ENCODE measurements at places on chromosomes 7 and 10. TPM values are rescaled to one million over a fixed set of nuclear protein-coding genes. Genes with fewer than 3 reads are reported as not detected.

GRCh38 chr10:71388583-71389310 is 8.0 kb upstream of the CDH23 start:
- DNase-seq = no peak

DNA sequence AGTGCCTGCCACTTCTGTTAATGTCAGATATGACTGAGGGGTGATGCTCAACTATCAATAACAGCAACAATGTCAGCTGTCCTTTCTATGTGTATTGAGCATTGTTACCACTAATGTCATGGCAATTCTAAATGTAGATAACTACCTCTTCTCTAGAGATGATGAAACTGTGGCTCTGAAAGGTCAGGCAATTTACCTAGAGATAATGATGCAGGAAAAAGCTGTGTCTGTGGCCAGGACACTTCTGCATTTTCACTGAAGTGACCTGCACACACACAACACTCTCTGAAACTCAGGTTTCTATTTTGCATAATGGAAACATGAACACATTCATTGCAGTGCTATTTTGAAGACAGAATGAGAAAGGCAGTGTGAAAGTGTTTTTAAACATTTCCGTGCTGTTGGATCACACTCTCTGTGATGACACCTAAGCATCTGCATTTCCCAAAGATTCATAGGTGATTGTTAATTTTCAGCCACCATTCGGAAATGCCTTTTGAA is 148.2 kb downstream of the KCND2 start:
- no peak for DNase-seq

DNA sequence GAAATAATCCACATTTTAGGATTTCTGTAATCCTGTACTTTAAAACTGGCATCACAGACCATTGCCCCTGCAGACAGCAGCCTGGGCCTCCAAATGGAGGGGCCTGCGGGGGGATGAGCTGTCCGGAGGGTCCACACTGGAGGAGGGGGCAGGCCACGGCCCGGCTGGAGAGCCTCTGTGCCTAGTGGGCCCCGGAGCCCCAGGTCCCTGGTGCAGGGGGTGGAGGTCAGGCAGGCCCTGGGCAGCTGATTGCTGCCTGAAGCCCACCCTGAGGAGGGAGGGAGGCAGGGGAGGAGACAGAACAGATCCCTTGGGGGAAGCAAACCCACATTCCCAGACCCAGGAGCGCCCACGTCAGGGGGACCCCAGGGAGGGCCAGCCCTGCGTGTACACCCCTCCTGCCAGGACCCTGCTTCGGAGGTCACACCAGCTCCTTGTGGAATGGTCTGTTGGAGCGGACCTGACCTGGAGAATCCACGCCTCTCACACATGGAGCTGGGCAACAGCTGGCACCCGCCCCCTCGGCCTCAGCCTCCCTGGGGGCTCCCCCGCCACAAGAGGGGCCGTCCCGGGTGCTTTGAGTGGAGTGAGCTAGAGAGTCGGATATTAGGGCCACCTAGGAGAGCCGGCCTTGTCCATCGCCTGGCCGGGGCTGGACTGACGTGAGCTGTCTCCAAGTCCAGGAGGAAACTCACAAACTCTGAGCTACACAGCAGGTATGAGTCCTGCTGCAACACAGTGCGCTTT is 12.2 kb upstream of the FAM20C start:
- DNase-seq = no peak

DNA sequence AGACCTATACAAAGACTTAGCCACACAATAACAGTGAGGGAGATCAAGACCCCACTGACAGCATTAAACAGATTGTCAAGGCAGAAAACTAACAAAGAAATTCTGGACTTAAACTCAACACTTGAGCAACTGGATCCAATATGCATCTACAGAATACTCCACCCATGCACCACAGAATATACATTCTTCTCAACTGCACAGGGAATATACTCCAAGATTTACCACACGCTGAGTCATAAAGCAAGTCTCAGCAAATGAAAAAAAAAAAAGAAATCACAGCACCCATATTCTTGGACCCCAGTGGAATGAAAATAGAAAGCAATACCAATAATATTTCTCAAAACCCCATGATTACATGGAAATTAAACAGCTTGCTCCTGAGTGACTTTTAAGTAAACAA is 680.2 kb downstream of the PCDH15 start:
- no peak for DNase-seq

DNA sequence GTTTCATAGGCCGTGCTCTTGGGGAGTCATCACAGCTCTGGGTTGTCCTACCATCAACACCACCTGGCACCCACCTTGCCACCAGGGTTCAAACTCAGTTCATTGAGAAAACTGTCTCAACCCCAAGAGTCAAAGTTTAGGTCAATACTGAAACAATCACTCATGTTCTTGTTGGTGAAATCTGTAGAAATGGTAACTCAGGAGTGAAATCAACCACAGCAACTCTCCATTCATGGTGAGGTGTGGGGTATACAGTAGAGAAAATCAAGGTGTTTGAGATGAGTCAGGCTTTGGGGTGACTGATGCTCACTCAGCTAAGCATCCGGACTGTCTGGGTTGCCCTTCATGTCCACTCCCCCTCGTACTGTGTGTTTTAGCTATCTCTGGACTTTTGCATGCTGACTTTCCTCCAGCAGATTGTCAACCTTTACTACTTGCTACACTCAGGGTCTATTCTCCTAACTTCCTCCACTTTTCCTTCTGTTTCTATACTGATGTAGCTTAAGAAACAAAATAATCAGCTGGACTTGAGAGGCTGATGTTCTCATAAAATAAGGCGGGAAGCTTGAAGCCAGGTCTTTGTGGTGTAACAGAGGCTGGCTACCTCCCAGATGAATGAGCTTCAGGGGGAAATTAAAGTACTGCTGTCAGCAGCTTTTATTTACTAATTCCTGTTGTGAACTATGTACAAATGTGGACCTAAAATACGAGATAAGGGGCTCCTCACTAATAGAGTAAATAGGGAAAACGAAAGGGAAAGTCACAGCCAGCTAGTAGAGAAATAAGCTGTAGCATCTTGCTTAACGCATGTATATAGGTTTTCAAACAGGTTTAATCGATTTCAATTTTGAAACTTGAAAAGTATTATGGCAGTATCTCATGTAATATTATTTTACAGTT is 173.6 kb upstream of the AKR1E2 start:
- DNase-seq = no peak

DNA sequence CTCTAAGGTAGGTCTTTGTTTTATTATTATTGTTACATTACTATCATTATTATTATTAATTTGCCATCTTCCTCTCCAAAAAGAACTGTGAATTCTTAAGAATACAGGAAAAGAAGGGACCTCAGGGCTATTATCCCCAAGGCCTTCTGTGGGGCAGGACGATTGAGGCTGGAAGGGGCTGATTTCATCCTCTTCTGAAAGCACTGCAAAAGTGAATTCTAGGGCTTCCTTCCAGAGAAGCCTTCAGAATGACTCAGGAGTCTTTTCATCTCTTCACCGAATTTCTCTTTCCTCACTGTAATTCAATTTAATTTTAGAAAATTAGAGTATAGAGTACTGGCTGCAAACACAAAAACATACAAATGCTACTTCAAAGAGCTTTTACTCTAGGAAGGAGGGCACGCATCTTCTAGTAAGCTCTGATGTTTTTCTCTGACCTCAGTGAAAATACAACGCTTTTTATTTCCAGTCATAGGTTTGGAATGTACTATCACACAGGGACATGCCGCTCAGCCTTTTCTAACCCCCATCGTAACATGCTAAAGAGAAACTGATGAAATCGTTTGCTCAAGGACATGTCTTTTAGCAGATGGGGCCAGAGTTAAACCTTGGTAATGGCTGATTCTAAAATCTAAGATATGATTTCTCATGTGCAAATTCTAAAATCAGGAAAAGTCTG is 280.2 kb upstream of the PITRM1 start:
- DNase-seq = no peak

DNA sequence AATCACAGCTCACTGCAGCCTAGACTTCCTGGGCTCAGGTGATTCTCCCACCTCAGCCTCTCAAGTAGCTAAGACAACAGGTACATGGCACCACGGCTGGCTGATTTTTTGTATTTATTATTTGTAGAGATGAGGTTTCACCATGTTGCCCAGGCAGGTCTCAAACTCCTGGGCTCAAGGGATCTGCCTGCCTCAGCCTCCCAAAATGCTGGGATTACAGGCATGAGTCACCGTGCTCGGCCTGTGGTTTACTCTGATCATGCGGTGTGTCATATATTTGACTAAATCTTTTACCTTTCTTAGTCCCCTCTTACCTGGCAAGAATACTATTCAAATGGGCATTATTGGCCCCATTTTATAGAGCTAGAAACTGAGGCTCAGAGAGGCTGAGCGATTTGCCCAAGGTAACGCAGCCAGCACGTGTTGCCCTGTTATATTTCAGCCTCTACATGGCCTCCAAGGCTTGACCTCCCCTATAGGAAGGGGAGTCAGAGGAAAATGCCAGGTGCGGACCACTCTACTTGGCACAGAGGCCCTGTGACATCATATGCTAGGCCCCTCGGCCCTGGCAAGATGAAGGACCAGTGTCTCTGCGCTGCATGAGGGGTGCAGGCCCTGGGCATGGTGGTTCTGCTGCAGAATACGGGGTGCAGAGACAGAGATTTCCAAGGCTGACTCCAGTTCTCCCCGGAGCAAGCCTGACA is 8.2 kb downstream of the ZCCHC24 start:
- DNase-seq = no peak

GRCh38 chr10:58851606-58852005 is 324.8 kb upstream of the PHYHIPL start:
- no peak for DNase-seq

DNA sequence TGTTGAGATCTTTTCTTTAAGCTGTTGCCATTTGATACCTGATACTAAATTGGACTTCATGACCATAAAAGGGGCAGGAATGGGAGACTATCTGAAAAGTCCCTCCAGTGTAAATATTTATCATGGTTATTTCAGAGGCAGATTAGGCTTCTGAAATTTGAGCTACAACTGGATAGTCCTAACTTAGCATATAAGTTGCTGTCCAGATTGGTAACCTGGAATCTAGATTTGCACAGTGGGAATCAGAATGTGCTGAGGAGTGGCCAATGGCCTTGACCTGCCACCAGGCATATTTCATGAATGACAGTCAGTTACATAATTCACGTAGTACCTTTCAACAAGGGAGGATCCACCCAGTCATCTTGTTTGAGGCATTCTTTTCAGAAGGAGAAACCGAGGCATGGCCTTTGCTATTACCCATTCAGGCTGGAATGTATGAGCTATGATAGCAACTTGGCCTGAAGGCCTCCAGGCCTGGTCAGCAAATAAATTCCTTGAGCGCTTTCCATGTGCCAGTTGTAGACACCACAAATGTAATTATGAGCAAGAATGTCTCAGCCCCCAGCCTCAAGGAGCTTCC is 80.0 kb downstream of the EEPD1 start:
- no peak for DNase-seq

- DNase-seq = no peak
These were observed 144.5 kb downstream of the FRMD4A start for GRCh38 chr10:14186245-14186644.

DNA sequence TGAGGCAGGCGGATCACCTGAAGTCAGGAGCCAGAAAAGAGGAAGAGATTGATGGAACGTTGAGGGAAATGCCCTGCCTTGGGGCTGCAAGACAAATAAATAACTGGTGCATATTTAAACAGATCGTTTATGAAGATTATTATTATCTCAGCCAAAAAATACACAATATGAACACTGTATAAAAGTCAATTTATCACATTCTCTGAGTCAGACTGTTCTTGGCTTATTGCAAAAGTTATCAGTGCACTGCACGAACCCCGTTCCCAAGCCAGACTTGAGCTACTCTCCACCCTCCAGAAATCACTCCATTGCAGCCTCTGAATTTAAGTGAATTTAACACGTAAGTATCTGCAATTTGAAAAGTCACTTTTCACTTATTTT is 1.6 kb downstream of the DNMBP start:
- DNase-seq = no peak

- peak; percentile 18 for DNase-seq
These were observed 21.7 kb upstream of the PFKP start for GRCh38 chr10:3045471-3046209.

The NME8 gene
- total RNA-seq = not detected

The TACC2 gene
- 39.6 TPM for total RNA-seq

The USP6NL gene
- 24.3 TPM for total RNA-seq

The C10orf105 gene
- not detected for total RNA-seq

The ADGRA1 gene
- not detected for total RNA-seq

The VSIR gene
- total RNA-seq = 53.8 TPM

The NPTX2 gene
- 32.0 TPM for total RNA-seq

The OPALIN gene
- not detected for total RNA-seq
